ENCODE measurements at places on chromosomes 4 and X. TPM values are rescaled to one million over a fixed set of nuclear protein-coding genes. Genes with fewer than 3 reads are reported as not detected.

The FBXW7 gene
- 366 TPM for total RNA-seq

The CDS1 gene
- total RNA-seq, result 0.42 TPM

The RAB39B gene
- 3.7 TPM for total RNA-seq

The SPANXC gene
- total RNA-seq, result not detected

The CLIC2 gene
- total RNA-seq, result 2.6 TPM

The TCP11X2 gene
- not detected for total RNA-seq

The WWC2 gene
- total RNA-seq, result 4.3 TPM

The CTAG2 gene
- not detected for total RNA-seq

The PABPC1L2A gene
- total RNA-seq, result not detected

The USP26 gene
- not detected for total RNA-seq

The PI4K2B gene
- 14.7 TPM for total RNA-seq

The CAPN6 gene
- total RNA-seq, result not detected

The BEX1 gene
- total RNA-seq, result 0.52 TPM

The ARHGAP36 gene
- not detected for total RNA-seq

The STS gene
- 3.3 TPM for total RNA-seq

The TMSB15C gene
- total RNA-seq, result 3.9 TPM

The TEX13D gene
- not detected for total RNA-seq

The GCNA gene
- total RNA-seq, result 1.5 TPM

The IQSEC2 gene
- 4.4 TPM for total RNA-seq

The RHOXF2B gene
- under 0.01 TPM for total RNA-seq

The PABPC4L gene
- not detected for total RNA-seq

The FGF13 gene
- 0.10 TPM for total RNA-seq

The MAP7D2 gene
- total RNA-seq, result 1.6 TPM

The ALB gene
- 0.31 TPM for total RNA-seq

The SULT1B1 gene
- 8.1 TPM for total RNA-seq
